ENCODE measurements at places on chromosomes 3 and 15.

GRCh38 chr15:63080634-63081250 is 38.2 kb downstream of the TPM1 start:
- peaks cover 8% of the 10 kb centered on the region for H3K4me1 ChIP-seq
- no peak overlapping the region for H3K4me3 ChIP-seq
- DNase-seq: no peak
- H3K27me3 ChIP-seq: no peaks in the 10 kb centered on the region
- no peak overlapping the region for H3K27ac ChIP-seq

GRCh38 chr3:194200422-194201081 is 64.6 kb downstream of the HES1 start:
- DNase-seq: no peak
- H3K4me3 ChIP-seq: no peak overlapping the region
- no peak overlapping the region for H3K27ac ChIP-seq
- H3K4me1 ChIP-seq: peaks cover 6% of the 10 kb centered on the region

DNA sequence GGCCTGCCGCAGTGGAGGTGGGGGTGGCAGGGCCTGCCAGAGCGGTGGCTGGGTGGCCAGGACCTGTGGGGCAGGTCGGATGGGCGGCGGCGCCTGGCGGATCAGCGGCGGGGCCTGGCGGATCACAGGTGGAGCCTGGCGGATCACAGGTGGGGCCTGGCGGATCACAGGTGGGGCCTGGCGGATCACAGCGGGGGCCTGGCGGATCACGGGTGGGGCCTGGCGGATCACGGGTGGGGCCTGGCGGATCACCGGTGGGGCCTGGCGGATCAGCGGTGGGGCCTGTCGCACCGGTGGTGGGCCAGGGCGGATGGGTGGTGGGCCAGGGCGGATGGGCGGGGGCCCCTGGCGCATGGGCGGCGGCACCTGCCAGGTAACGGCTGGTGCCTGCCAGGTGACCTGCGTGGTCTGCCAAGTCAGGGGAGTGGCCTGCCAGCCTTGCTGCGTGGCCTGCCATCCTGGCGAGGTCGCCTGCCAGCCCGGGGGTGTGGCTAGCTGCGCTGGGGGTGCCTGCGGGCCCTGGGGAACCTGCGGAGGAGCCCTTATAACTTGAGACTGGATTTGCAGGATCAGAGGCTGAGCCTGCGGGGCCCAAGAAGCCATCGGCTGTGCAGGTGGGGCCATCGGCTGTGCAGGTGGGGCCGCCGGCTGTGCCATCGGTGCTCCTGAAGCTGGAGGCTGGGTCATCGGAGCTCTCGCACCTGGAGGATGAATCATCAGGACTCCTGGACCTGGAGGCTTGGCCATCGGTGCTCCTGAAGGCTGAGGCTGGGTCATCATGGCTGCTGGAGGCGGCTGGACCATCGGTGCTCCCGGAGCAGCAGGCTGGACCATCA is 1.3 kb downstream of the MAGEL2 start:
- no peak for DNase-seq
- H3K4me1 ChIP-seq: peaks cover 6% of the 10 kb centered on the region
- peak overlapping the region; percentile 90 for H3K4me3 ChIP-seq
- no peaks in the 10 kb centered on the region for H3K27me3 ChIP-seq
- no peak overlapping the region for H3K27ac ChIP-seq

DNA sequence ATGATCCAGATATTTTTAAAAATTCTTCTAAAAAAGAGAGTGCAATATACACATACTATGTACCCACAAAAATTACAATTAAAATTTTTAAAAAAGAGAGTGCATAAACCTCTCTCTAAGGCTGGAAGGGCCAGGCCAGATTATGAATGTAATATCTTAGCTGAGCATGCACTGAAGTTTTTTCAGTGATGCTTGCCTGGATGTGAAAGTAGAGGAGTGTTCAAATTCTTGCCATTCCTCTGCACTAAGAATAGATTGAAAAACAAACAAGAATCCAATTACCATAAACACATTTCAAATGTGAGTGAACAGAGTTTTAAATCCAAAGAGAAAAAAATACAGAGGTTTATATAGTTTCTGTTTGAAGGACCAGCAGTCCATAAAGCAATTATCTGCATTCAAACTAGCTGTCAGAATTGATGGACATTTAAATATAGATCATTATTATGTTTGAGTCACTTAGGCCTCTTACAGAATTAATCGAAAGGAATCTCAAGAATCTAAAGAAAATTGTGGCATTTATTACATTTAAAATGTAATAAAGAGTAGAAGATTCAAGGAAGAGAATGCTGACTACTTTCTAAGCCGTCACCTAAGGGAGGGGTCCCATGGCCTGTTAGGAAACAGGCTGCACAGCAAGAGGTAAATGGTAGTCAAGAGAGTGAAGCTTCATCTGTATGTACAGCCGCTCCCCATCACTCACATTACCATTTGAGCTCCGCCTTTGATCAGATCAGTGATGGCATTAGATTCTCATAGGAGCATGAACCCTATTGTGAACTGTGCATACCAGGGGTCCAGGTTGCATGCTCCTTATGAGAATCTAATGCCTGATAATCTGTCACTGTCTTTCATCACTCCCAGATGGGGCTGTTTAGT is 159.3 kb upstream of the MDFIC2 start:
- H3K27me3 ChIP-seq: no peaks in the 10 kb centered on the region
- no peaks in the 10 kb centered on the region for H3K4me1 ChIP-seq
- H3K4me3 ChIP-seq: no peak overlapping the region
- DNase-seq: no peak

DNA sequence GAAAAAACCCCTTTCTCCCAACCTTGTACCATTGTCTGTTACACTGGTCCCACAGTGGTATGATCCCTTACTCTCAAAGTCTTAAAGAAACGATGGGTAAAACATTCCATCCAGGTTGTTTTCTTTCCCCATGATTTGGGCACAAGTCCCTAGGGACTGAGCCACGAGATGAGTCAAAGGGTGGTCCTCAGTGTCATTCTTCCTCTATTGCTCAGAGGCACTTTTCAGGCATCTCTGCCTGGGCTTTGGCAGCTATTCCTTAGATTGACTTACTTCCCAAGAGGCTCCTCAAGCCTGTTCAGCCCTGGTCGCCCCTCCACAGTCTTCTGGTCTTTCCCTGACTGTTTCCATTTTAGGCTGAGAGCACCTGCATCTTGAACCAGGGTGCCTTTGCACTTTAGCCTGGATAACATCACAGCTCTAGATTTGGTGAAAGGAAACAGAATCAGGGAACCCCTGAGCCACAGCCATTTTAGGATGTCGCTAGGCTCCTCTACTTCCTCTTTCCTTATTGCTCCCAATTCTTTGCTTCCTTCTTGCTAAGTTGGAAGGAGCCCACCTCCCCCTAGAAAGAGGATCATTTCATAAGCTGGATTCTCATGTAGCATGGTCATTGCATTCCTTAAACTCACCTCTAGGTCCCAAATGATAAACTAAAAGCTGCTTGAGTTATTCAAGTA is 131.0 kb upstream of the TPRG1 start:
- no peak overlapping the region for H3K27ac ChIP-seq
- no peaks in the 10 kb centered on the region for H3K27me3 ChIP-seq
- no peaks in the 10 kb centered on the region for H3K4me1 ChIP-seq
- DNase-seq: no peak

DNA sequence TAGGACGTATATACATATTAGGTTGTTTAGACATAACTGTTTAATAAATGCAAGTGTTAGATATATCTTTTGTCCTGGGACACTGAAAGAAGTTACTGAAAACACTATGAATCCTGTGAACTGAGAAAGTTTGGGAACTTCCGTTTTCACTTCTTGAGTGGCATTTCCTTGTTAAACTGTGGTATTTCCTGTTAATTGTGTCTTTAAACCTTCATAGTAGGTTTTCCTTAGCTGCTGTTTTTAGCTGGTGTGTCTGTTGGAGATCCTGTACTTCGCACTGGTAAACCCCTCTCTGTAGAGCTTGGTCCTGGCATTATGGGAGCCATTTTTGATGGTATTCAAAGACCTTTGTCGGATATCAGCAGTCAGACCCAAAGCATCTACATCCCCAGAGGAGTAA is 37.1 kb downstream of the ATP6V1A start:
- H3K4me1 ChIP-seq: peaks cover 7% of the 10 kb centered on the region
- H3K4me3 ChIP-seq: no peak overlapping the region
- no peaks in the 10 kb centered on the region for H3K27me3 ChIP-seq
- H3K36me3 ChIP-seq: peaks cover 35% of the 10 kb centered on the region
- no peak for DNase-seq

DNA sequence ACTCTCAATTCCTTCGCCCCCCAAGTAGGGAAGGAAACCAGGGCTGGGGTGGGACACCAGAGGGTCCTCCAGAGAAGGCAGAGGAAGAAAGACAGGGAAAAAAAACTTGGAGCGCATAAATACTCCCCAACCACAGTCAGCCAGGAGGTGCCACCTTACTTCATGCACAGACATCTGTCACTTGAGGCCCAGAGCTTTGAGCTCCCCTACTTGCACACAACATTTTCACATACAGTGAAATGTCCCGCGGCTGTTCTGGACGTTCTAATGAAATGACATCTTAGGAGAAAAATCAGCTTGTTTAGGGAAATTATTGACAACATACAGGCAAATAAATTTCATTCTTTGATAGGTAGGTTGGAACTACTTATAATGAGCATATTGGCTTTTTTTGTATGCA is 113.0 kb downstream of the LIPC start:
- DNase-seq: no peak
- H3K27ac ChIP-seq: no peak overlapping the region
- H3K4me1 ChIP-seq: no peaks in the 10 kb centered on the region
- no peaks in the 10 kb centered on the region for H3K36me3 ChIP-seq

DNA sequence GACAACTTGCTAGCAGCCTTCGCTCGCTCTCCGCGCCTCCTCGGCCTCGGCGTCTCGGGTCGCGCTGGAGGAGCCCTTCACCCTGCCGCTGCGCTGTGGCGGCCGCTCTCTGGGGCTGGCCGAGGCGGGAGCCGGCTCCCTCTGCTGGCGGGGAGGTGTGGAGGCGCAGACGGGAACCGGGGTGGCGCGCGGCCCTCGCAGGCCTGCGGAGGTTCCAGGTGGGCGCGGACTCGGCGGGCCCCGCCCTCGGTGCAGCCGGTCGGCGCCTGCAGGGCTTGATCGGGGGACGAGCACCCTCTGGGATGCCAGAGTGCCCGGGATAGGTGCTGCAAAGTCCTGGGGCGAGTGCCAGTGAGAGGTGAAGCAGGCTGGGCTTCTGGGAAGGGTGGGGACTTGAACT is 989.9 kb downstream of the ROBO2 start:
- H3K27me3 ChIP-seq: no peaks in the 10 kb centered on the region
- H3K36me3 ChIP-seq: no peaks in the 10 kb centered on the region
- no peak for DNase-seq
- H3K4me3 ChIP-seq: no peak overlapping the region
- no peak overlapping the region for H3K27ac ChIP-seq

GRCh38 chr3:53772562-53772961 is 73.7 kb downstream of the CHDH start:
- DNase-seq: no peak
- H3K4me3 ChIP-seq: no peak overlapping the region
- H3K27me3 ChIP-seq: no peaks in the 10 kb centered on the region
- no peaks in the 10 kb centered on the region for H3K36me3 ChIP-seq
- H3K4me1 ChIP-seq: peaks cover 16% of the 10 kb centered on the region
- no peak overlapping the region for H3K27ac ChIP-seq

DNA sequence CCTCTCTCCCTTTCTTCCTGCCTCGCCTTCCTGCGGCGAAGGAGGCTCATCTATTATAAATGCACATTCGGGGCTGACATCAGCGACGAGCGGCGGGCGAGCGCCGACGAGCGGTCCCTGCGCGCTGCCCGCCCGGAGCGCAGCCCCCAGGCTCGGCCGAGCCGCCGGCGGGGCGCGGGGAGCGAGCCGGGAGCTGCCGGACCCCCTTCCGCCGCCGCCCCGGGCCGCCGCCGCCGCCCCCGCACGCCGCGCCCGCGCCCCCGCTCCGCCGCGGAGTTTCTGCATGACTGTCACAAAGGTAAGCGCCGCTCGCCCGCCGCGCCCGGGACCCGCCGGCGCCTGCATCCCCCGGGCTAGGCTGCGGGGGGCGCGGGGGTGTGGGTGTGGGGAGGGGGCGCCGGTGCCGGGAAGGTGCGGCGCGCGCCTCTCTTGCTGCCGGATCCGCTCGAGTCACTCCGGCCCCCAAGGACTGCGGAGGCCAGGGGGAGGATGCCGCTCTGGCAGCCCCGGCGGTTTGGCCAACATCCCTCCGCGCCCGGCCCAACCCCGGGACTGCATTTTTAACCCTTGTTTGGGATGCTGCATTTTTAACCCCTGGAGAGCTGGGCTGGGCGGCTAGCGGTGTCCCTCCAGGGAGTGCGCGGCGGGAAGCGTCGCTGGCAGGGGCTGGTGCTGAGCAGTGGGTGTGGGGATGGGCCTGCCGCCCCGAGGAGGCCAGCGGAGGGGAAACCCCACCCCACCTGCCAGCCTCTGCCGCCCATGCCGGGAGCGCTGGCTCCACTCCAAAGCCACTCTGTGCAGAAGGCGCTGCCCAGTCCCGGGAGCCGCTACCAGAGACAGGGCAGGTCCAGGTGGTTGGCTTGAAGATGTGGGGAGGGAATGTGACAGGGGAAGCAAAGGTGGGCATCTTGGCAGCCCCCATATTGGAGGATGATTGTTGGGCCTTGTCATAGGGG is at the start of gene CORO2B:
Gene CORO2B, plus strand, starts transcription at position 14 of the 956 bp plus-strand sequence. Its CDS starts 270 bp downstream, at position 284.
- H3K27ac ChIP-seq: no peak within 1 kb of the TSS
- no peak for DNase-seq
- H3K27me3 ChIP-seq: no peaks in the 10 kb centered on the region
- peak within 1 kb of the TSS; percentile 81 for H3K4me3 ChIP-seq

DNA sequence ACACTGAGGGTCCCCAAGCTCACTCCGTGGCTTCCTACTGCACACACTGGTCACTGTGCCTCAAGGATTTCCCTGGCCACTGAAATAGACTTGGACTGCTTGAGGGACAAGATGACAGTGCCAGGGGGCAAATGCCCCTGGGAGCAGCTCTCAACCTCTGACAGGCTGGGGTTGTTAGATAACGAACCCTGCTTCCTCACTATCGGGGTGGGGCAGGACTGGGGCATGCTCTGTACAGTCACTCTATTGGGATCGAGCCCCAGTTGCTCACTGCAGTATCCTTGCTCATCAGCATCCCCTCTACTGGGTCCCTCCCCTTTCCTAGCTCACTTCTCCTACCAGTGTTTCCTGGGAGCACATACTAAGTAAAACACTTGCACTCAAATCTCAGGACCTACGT is 610.8 kb downstream of the NTRK3 start:
- no peak overlapping the region for H3K4me3 ChIP-seq
- no peak overlapping the region for H3K27ac ChIP-seq
- no peaks in the 10 kb centered on the region for H3K36me3 ChIP-seq
- no peak for DNase-seq
- H3K27me3 ChIP-seq: peaks cover 2% of the 10 kb centered on the region
- no peaks in the 10 kb centered on the region for H3K4me1 ChIP-seq

GRCh38 chr15:26521691-26522198 is 251.1 kb downstream of the GABRB3 start:
- no peaks in the 10 kb centered on the region for H3K36me3 ChIP-seq
- DNase-seq: no peak
- no peak overlapping the region for H3K27ac ChIP-seq
- H3K27me3 ChIP-seq: no peaks in the 10 kb centered on the region

GRCh38 chr15:25944386-25944785 is 81.3 kb upstream of the ATP10A start:
- no peak overlapping the region for H3K27ac ChIP-seq
- peaks cover 5% of the 10 kb centered on the region for H3K4me1 ChIP-seq
- H3K36me3 ChIP-seq: no peaks in the 10 kb centered on the region

GRCh38 chr15:100266166-100266565 is 75.6 kb downstream of the ADAMTS17 start:
- no peak for DNase-seq
- no peaks in the 10 kb centered on the region for H3K27me3 ChIP-seq
- H3K27ac ChIP-seq: no peak overlapping the region
- no peaks in the 10 kb centered on the region for H3K4me1 ChIP-seq
- no peak overlapping the region for H3K4me3 ChIP-seq

- H3K27ac ChIP-seq: no peak overlapping the region
- no peaks in the 10 kb centered on the region for H3K4me1 ChIP-seq
- H3K36me3 ChIP-seq: no peaks in the 10 kb centered on the region
- H3K27me3 ChIP-seq: no peaks in the 10 kb centered on the region
These were observed 14.0 kb upstream of the KLF15 start for GRCh38 chr3:126371096-126371705.

Measured in neuronal stem cell (in vitro differentiated cells).